ENCODE measurements at places on chromosomes 2 and 18.
A peak's percentile ranks its signal among the peaks of the same experiment; 100 is the strongest.

- DNase-seq: no peak
Measured at GRCh38 chr2:134461511-134461910, 207.6 kb downstream of the MGAT5 start.

GRCh38 chr2:85702172-85702571 lies 8.0 kb downstream of the GNLY start:
- no peak for DNase-seq

GRCh38 chr2:46076251-46076650 lies 221.0 kb upstream of the EPAS1 start:
- peak; percentile 19 for DNase-seq

- DNase-seq: no peak
Measured at GRCh38 chr2:134282629-134283400, 28.9 kb downstream of the MGAT5 start.

- peak; percentile 56 for DNase-seq
Measured at GRCh38 chr2:237968048-237968862, 1.4 kb downstream of the UBE2F start.
